H7 (cell line): ENCODE measurements at places on chromosomes 2 and 18. TPM values are rescaled to one million over a fixed set of nuclear protein-coding genes. Genes with fewer than 3 reads are reported as not detected.

The TMEM247 gene
- total RNA-seq = not detected in 2 replicates

The CXXC1 gene
- total RNA-seq = 55.1 and 59.3 TPM in 2 replicates

The IL1B gene
- not detected in 2 replicates for total RNA-seq

The NYAP2 gene
- not detected in 2 replicates for total RNA-seq

The WNT6 gene
- not detected in 2 replicates for total RNA-seq

The BARD1 gene
- 21.8 and 24.6 TPM in 2 replicates for total RNA-seq

The ANKRD30B gene
- not detected in 2 replicates for total RNA-seq

The PAX8 gene
- total RNA-seq = not detected in 2 replicates

The FTCDNL1 gene
- 0.59 and 0.96 TPM in 2 replicates for total RNA-seq
